ENCODE measurements at places on chromosomes 7 and 10.

DNA sequence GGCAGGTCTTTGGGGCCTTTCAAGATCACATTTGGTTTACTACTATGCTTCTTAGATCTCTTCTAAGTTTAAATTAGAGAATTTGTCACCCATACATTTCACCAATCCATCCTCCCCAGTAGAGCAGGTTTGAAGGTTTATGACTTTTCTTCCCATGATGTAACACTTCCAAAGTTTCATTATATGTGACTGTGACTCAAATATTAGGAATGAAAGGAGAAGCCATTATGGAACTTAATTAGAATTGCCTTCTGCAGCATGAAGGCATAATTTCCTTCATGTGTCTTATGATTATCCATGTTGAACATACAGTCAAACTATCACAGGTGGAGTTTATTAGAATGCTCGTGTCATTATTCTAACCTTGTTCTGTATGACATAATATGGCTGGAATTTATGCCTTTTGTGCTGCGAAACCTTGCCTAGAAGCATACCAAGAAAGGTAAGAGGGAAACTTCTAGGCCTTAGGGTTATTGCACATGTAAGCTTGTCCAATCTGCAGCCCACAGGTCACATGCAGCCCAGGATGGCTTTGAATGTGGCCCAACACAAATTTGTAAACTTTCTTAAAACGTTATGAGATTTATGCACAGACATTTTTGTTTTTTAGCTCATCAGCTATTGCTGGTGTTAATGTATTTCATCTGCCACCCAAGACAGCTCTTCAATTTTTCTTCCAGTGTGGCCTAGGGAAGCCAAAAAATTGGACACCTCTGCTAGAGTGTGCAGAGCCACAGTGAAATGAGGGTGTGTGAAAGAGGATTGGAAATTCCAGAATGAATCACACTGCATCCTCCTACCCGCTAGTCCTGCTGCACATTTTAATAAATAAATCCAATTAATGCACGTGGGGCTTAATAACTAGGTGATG, 133.6 kb downstream of the TMEM26 start:
- no peak for DNase-seq

DNA sequence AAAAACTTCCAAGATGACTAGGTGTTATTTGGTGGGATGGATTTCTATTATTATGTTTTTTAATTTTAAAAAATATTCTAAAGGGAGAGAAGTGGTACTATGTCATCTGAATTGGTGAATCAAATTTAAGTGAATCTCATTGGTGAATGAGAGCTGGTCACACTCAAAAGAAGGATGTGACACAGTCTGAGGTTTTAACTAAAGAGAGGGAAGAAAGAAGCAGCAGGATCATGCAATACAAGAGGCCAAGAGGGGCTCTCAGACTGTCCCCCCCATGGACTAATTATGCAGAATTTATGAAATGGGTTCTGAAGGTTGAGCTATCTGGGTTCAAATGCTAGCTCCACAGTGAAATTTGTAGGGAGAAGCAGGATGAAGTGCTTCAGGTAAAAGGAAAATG, 16.2 kb downstream of the MACC1 start:
- DNase-seq: no peak

DNA sequence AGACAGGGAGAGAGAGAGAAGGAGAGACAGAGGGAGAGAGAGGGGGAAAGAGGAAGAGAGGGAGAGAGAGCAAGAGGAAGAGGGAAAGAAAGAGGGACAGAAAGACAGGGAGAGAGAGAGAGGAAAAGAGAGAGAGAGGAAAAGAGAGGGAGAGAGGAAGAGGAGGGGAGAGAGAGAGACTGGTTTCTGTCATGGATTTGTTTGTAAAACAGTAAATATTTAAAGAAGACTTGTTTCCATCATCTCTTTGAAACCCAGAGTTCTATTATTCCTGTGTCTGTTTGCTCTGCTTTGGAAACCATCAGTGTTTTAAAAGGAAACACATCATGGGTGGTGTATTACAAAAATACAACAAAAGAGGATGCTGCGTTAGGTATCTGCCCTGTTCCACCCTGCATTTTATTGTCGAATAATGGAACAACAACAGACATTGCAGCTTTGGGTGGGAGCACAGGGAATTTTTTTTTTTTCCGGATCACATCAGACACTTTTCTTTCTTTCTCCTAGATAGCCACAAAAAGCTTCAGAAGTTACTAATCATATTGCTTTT, 150.7 kb upstream of the RSU1 start:
- no peak for DNase-seq

DNA sequence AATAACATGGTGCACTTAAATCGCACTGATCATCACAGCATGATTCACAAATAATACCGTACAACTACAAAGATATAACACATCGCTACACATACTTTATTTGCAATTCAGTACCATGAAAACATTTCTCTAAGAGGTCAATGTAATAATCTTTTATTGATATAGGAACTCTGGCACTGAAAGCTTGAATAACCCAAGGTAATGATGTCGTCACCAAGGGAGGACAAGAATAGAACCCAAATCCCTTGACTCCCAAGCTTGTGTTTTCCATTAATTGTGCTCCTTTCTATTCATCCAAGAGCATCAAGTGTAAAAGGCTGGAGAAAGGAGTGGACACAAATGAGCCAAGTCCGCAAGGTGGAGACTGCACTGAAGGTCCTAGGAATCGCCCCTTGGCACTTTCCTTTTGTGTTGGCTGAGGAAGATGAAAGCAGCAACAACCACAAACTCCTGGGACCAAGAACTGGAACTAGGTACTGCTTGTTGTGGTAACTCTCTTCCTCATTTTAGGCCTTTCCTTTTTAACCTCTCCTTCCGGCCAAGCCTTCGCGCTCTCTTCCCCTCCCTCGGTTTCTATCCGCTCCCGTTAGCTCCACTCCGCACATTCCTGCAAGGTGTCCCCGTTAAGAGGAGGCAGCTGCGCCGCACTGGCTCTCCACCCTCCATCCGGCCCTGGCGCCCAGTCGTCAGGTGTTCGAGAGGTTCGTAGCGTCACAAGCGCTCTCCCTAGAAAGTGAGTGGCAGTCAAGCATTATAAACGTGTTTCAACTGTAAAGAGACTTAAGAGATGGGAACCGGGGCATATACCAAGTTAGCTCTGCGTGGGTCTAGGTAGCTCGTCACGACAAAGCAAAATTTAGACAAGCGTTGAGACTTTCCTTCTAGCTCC, 1.0 kb upstream of the CBLL1 start:
- DNase-seq: no peak

DNA sequence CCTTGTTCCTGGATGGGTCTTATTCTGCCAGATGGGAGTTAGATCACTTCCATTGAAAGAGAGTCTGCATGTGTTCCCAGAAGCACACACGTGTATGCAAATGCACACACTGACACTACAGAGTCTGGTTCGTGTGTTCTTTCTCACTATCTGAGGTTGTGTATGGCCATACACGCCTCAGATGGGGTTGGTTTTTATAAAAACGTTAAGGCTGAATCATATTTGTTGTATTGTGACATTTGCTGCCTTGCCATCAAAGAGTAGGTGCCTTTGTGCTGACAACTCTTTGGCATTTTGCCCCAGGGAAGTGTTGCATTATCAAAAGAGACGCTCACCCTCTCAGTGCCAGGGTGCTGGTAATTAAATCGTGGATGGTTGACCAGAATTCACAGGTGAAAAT, 37.7 kb upstream of the HDAC9 start:
- no peak for DNase-seq

- DNase-seq: no peak
These were observed 172.9 kb downstream of the DKK1 start for GRCh38 chr10:52486840-52487611.

- no peak for DNase-seq
These were observed 32.7 kb downstream of the LGI1 start for GRCh38 chr10:93790439-93790838.

DNA sequence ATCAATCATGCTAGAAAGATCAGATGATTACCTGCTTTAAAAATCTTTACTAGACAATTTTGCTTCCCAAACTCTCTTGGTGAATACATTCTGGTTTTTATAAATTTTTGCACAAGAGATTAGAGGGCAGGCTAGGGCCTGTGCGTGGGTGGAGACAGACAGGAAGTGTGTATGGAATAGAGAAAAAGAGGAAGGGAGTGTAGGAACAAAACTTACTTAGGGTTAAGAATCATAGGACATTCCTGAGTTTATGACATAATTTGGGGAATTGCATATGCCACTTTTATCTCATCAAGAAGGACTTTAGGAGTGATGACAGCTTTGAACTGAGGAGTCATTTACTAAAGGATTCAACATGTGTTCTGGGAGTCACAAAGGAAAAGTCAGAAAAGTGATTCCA, 31.3 kb downstream of the LAMB1 start:
- DNase-seq: no peak

DNA sequence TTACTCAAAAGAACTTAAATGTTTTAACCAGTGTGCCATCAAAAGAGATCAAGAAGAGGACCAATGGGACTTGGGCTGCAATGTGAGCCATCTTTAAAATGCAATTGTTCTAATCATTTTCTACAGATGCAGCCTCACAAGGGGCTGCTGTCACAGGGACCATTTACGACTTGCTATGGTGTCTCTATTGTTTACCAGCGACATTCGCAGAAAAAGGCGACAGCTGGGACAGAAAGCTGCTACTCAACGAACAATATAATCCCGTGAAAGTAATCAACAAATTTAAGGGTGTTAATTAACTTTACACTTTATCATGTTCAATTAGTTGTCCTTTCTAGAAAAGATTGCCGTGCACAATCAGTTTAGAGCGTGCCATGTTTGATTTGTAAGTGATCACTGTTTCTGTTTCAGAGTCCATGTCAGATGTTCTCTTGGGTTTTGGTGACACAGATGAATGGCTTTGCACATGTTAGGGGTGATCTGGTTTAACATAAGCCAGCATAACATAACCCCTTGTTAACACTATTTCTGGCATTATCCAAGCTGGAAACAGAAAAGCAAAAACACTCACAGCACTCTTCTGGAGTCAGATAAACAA, 110.8 kb downstream of the HIBADH start:
- DNase-seq: no peak

- DNase-seq: no peak
These were observed 34.9 kb upstream of the PTF1A start for GRCh38 chr10:23157239-23157681.

DNA sequence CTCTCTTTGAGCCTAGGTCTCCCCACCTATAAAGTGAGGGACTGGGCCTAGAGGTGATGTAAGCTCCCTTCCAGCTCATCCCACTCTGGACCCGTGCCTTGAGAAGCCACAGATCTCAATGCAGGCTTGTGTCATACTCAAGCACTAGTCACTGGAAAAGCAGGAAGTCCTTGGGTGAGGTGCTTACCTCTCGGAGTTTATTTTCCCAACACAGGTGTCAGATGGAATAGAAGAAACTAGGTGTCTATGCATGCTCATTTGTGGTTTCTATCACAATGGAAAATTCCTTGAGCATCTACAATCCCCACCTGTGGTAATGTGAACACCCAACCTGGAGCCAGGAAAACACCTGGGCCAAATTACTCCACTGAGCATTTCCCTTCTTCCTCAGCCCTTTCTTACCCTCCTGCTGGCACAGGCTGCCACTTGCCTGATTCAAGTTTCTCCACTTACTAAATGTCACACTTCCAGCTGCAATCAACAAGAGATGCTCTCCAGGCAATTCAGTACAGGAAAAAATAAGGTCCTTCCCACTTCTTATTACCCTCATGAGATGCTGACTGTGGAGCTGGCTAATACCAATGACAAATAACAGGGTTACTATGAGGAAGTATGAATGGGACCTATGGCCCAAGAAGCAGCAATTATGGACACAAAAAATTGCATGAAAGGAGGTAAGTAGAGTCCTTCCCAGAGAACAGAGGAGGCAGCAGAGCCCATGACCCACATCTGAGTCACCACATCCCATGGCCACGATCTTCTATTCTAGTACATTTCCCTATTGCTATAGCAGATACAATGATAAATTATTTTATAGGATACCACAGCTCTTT, 13.1 kb downstream of the LSM5 start:
- no peak for DNase-seq

DNA sequence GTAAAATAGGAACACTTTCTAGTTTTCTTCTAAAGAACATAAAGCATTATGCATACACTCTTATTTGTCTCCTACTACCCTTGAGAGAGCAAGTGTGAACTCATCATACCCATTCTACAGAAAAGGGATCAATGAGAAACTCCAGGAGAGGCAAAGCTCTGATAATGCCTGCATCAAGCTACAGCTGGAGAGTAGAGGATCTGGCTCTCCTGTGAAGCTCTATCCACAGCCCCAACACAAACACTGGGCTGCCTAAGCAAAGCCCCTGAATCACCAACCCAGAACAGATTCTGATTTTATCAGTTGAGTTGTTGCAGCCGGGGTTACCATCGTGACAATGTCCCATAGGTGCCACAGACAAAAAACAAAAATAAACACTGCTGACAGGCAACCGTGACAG, 74.9 kb downstream of the NUDCD3 start:
- no peak for DNase-seq

GRCh38 chr7:42886893-42887505, 24.9 kb downstream of the C7orf25 start:
- DNase-seq: no peak

GRCh38 chr10:78520737-78521430, 487.2 kb downstream of the RPS24 start:
- peak; percentile 14 for DNase-seq

GRCh38 chr7:27875061-27875460, 135.1 kb downstream of the TAX1BP1 start:
- DNase-seq: no peak

DNA sequence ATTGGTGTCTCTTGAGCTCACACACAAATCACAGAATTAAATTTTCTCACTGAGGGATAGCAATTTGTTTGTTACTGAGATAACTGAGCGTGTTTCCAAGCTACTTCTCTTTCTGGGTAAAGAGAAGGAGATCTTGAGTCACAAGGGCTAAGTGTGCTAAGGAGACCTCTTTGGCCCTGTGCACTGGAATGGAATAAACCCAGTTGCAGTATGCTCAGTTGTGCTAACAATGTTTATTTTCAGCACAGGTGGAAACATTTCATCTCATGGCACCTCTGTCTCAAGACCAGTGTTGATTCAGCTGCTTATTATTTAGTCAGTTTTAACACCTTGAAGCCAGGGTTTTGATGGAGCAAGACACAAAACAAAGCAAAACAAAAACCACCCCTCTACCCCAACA, 22.5 kb upstream of the UBE2H start:
- DNase-seq: no peak

- DNase-seq: no peak
These were observed 64.7 kb upstream of the JAZF1 start for GRCh38 chr7:28245123-28245878.
